Glomerular endothelial cell (primary cell): ENCODE measurements at places on chromosomes 1 and 21.

GRCh38 chr1:247548769-247549182 is at the start of gene GCSAML:
GCSAML (plus strand) TSS chr1:247549134; CDS start chr1:247549192, 58 bp downstream.
- no peak for DNase-seq

DNA sequence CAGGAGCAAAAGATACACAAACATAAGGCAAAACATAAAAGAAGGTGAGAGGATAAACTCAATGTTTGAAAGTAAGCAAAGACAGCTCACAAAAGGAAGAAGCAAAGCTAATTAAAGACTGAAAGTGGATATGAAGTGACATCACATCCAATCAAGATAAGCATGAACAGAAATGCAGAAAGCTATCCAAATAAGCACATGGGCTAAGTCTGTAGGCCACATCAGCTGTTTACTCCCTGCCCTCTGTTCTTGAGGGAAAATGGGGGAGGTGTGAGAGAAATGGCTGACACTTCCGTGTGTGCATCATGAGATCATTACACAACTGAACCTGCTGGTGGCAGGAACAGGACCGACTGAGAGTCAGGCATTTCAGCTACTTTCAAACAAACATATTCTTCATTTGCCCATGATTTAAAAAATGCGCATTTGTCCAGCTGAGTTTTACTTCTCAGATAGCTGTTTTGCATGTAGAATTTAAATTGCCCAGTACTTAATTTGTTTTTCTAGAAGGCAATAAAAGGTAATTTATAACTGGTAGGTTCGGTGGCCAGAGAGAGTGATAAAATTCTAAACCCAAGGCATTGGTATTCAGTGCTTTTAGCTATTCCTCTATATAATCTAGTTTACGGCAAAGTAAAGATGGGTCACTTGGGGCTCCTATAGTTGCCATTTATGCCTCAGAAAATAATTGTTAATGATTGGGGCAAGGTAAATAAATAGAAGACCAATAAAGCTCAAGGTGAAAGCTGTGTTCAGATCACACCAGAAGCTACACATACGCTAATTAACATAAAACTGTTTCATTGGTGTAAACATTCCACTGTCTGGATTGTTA is 27.2 kb upstream of the MAN1A2 start:
- no peak for DNase-seq

GRCh38 chr1:94044290-94044790 is 76.6 kb downstream of the ABCA4 start:
- no peak for DNase-seq

- DNase-seq = no peak
Observed at GRCh38 chr1:32766328-32766972, 50.7 kb downstream of the YARS1 start.

- DNase-seq = no peak
Observed at GRCh38 chr1:69567652-69568420, at the start of gene LRRC7. LRRC7 (plus strand) TSS chr1:69567922; CDS start chr1:69568640, 718 bp downstream.

DNA sequence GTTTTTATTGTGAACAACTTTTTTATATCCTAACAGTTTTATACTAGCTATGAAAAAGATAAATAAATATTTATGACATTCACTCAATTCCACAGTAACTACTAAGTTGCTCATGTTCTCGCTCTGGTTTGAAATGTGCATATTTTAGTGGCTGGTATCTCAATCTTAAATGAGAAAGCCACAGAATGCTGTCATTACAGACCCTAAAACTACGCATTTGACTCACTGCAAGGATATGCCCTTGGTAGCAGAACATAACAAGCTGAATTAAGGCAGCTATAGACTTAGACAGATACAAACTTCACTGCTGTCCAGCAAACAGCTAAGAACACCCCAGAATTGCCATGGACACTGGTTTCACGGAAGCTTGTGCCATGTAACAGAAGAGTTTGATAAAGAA is 19.0 kb downstream of the DAB1 start:
- no peak for DNase-seq

- no peak for DNase-seq
Observed at GRCh38 chr1:230087028-230087716, 20.1 kb downstream of the GALNT2 start.

- no peak for DNase-seq
Observed at GRCh38 chr1:22228505-22228911, 85.6 kb upstream of the WNT4 start.

- no peak for DNase-seq
Observed at GRCh38 chr1:225896937-225897549, 8.1 kb upstream of the LEFTY1 start.

GRCh38 chr1:79364896-79365295 is 358.4 kb upstream of the ADGRL4 start:
- no peak for DNase-seq

GRCh38 chr1:153705484-153705883 is 22.4 kb upstream of the INTS3 start:
- no peak for DNase-seq

DNA sequence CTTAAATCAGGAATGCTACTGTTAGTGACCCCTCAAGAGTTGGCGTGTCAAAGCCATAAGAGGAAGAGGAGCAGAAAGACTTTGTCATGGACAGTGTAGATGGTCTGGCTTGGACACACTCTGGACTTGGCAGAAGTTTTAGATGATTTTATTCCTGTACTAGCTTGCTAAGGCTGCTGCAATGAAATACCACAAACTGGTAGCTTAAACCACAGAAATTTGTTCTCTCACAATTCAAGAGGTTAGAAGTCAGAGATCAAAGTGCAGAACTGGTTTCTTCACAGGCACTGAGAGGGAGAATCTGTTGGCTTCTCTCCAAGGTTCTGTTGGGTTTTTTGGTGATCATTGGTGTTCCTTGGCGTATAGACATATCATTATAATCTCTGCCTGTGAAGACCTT is 869.8 kb upstream of the B3GALT2 start:
- no peak for DNase-seq

DNA sequence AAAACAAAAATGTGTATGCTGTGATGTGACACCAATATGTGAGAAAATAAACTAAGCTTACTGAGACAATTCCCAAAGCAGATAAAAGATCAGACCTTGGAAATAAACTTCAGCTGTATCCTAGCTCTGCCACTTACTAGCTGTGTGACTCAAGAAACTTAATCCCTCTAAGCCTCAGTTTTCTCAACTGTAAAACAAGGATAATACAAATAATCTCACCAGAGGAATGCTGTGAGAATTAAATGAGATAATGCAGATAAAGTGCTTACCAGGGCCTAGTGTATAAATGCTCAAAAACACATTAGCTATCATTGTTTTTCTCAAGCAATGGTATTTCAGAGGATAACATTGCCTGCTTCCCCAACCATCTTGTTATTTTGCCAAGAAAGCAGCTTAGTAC is 2.1 kb downstream of the HEATR1 start:
- no peak for DNase-seq

- DNase-seq = no peak
Observed at GRCh38 chr1:182173808-182174512, 112.4 kb upstream of the ZNF648 start.

- DNase-seq = peak; percentile 20
Observed at GRCh38 chr1:160726498-160727315, 12.3 kb upstream of the SLAMF7 start.

DNA sequence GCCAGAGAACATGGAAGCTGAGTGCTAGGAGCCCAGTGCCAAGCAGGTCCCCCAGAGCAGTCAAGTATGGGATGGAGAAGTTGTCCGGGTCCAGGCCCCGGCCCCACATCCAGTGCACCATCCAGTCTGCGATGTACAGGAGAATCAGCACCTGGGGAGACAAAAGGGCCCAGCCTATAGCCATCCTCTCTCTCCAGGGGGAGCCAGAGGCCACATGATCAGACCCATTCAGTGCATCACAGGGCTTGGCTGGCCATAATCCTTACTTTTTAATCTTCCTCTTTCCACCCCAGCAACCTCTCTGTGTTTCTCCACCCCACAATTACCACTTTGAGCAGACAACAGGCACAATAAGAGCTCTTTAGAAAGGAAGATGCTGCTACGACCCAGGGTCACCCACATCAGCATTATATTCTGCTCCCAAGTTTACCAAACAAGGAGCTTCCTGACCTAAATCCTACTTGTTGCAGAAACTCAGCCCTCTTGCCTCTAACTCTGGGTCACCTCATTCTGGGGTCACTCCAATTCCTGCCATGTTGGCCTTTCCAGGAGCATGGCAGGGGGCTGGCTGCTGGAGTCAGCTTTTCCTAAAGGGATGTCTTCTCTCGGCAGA is 16.4 kb upstream of the RAB29 start:
- DNase-seq = no peak

DNA sequence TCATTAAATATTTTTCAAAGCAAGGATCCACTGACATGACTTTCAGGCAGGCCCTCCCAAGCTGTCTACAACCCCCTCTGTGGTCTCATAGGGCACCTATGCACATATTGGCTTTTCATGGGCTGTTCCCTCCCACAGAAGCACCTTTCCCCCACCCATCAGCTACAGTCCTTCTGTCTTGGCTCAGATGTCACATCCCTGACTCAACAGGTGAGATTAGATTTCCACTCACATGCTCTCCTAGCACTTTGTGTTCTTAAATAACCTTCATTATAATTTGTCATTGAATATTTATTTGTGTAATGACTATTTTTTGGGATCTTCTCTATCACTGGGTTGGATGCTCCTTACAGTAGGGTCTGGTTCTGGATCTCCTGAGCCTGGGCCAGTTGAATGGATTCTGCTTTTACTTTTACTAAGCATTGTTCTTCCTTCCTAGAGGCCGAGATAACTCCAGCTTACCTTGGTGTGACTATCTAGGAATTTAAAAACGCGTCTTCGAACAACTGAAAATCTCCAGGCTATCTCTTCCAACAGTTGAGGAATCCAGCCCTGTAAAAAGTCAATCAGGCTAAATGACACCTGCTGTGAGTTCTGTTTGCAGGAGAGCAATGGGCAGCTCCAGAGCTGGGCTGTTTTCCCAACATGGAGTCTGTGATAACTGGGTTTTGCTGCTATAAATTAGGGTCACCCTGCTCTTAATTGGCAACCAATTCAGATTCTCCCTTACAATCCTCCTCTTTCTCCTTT is 16.2 kb downstream of the ROR1 start:
- no peak for DNase-seq

GRCh38 chr1:158019171-158019868 is 25.9 kb downstream of the KIRREL1 start:
- DNase-seq = peak; percentile 77

DNA sequence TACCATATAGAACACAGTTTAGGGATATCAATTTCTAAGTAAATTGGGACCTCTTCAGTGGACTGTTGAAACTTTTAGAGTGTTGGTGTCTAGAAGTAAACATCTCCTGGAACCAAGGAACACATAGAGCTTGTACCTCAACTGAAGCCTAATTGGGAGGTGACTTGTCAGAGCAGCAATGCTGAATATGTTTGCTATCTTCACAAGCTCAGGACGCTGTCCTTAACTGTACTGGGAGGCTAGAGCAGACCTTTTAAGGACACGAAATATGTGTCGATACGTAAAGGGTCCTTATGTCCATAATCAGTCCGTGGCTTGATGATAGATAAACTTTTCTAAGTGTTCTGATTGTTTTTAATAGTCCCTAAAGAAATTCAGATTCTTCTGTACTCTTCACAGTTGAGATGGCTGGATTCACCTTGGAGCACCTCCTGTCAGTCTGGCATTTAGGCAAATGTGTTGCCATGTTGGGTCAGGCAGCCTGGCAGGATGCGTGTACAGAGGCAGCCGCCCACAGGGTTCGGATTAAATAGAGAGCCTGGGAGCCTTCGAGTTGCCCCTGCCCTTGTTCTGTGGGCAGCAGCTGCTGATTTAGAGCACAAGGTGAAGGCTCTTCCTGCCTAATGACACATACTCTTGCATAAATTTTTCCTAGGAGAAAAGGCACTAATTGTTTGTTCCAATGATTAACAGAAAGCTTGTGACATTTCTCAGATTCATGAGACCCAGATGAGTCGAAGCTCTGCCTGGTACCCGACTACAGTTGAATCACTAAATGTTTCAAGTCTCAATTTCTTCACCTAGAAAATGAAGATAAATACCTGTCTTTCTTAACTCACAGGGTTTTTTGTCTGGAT is 3.6 kb downstream of the ACTN2 start:
- DNase-seq = no peak

- DNase-seq = no peak
Observed at GRCh38 chr1:119294722-119295121, 73.9 kb upstream of the HAO2 start.

- no peak for DNase-seq
Observed at GRCh38 chr1:168607872-168608428, 31.5 kb downstream of the XCL1 start.

DNA sequence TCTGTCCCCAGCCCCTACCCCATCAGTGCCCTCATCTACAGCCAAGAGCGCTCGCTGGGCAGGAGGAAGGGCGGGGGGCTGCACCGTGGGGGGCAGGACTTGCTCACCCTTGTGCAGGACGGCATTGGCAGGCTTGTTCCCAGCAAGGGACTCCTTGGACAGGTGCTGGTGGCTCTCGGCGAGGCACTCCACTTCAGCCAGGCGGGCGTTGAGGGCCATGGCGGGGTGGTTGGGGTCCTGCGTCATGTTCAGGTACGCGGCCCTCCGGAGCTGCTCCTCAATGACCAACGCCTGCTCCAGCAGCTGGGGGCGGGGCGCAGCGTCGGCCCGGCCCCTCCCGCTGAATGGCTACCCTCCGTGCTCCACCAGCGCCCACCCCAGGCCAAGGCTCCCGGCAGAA is 64.0 kb downstream of the KCNAB2 start:
- DNase-seq = no peak

DNA sequence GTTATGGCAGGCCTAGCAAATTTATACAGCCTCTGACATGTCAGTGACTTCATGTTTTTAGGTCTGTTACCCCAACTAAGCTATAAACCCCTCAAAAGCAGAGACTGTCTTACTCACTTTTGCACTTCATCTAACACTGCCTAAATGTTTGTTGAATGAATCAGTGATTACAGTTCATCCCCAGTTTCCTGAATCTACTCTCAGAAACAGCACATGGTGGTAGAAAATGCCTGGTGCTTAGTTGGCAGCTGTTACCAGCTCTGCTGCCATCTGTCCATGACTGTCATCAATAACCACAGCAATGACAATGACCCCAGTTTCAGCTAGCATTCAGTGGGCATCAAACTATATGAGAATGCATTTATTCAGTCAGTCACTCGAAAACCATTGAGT is 110.5 kb upstream of the SERBP1 start:
- no peak for DNase-seq

DNA sequence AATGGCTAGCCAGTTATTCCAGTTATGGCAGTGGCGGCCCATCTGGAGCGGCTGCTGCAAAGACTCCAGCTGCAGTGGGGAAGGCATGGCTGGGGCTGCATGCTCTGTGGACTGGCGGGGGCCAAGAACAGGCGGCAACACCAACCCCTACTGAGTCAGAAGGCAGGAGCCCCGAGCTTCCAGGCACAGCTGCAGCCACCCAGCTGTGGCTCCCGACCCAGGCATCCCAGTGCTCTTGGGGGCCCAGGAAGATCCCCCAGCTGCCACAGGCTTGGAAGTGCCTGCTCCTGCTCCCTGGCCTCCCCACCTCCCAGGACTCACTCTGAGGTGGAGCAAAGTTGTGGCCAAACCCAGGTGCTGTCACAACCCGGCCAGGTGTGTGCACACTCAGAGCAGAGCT is 317.0 kb upstream of the RRP15 start:
- no peak for DNase-seq

GRCh38 chr1:151060657-151061421 is 642 bp downstream of the MLLT11 start:
- no peak for DNase-seq

- DNase-seq = no peak
Observed at GRCh38 chr1:206445911-206446356, 24.3 kb upstream of the IKBKE start.

GRCh38 chr1:178628637-178629251 is 96.3 kb upstream of the RALGPS2 start:
- DNase-seq = no peak
